Hematopoietic multipotent progenitor cell treated with erythropoietin and hydrocortisone succinate and interleukin-3 and kit ligand, for 4 days (in vitro differentiated cells): ENCODE measurements at places on chromosomes 12 and 14.

DNA sequence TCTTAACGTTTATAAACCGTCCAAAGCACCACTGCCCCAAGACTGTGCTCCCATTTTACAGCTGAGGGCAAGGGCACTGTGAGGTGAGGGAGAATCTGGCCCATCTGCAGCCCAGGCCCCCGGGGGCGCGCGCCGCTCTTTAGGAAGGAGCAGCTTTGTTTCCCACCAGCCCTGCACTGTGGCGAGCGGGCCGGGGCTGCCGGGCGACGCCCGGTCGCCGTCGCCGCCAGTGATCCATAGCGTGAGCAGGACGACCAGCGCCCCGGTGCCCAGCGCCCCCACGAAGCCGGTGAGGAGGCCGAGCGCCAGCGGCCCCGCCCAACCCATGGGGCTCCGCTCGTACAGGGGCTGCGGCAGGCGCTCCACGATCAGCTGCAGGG lies 34.6 kb downstream of the FIGNL2 start:
- DNase-seq: no peak

DNA sequence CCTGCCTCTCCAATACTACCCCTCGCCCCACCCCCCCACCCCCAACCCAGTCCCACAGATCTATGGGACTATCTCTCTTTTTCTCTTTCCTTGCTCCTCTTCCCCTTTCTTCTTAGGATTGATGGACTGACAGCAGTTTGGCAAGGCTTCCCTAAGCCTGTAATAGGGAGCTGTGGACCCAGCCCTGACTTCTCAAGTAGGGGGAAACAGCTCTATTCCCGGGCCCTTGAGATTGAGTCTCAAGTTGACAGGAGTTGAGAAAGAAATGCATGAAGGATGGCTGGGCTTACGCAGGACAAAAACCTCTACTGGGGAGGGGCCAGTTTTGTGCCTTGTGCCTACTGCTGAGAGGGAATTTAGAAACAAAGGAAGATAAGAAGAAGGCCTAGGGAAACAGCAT lies 60.4 kb downstream of the SMUG1 start:
- DNase-seq: no peak

DNA sequence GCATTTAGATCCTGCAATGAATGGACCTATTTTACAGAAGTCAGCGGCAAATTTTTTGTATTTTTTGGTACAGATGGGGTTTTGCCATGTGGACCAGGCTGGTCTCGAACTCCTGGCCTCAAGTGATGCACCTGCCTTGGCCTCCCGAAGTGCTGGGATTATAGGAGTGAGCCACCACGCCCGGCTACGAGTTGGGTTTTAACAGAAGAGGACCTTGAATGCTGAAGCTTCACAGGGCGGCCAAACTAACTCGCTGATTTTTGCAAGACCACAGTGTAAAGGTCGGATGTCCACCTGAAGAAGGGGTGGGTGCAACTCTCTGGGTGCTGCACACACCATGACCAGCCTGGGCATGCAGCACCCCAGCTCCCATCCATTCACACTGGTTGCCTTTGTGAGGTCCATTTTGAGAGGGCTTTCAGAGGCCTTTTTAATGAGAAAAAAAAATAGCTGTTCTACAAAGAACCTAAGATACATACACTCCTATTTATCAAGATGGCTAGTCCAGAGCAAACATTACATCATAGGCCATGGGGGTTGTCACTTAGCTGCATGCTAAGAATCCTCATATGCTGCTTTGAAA lies 21.6 kb upstream of the CDK2AP1 start:
- no peak for DNase-seq

GRCh38 chr12:124002021-124002644 lies 29.1 kb downstream of the ZNF664 start:
- DNase-seq: no peak

DNA sequence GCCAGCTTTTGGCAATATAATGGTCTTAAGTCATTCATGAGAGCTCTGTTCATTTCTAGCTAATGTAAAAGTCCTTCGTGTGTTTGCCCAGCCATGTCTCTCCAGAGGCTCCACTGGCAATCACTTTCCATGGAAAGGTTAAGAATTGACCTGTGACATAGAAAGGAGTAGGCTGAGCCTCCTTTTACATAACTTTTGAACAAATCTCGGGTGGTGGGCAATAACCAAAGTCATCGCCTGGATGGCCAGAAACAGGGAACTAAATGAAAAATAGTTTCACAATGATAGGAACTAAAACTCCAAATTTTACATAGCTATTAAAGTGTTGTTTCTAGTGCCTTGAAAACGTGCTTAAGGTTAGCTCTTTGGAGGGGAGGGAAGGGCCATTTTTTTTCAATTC lies 6.5 kb downstream of the BHLHE41 start:
- no peak for DNase-seq
